Calu3 (cell line): ENCODE measurements at places on chromosomes 6 and 20. TPM values are rescaled to one million over a fixed set of nuclear protein-coding genes. Genes with fewer than 3 reads are reported as not detected.
A peak's percentile ranks its signal among the peaks of the same experiment; 100 is the strongest.

GRCh38 chr6:28767691-28768090 lies 156.1 kb downstream of the TRIM27 start:
- no peak for DNase-seq

Gene CFAP206
- total RNA-seq, result 0.14 and 0.24 TPM in 2 replicates

- DNase-seq, result no peak
These were observed 358.8 kb upstream of the JAG1 start for GRCh38 chr20:11032611-11033010.

GRCh38 chr20:3340443-3340842 lies 67.0 kb downstream of the DNAAF9 start:
- DNase-seq, result no peak

Gene COL21A1
- 0.44 and 1.8 TPM in 2 replicates for total RNA-seq

GRCh38 chr6:119834418-119834817 lies 484.9 kb upstream of the MAN1A1 start:
- no peak for DNase-seq

DNA sequence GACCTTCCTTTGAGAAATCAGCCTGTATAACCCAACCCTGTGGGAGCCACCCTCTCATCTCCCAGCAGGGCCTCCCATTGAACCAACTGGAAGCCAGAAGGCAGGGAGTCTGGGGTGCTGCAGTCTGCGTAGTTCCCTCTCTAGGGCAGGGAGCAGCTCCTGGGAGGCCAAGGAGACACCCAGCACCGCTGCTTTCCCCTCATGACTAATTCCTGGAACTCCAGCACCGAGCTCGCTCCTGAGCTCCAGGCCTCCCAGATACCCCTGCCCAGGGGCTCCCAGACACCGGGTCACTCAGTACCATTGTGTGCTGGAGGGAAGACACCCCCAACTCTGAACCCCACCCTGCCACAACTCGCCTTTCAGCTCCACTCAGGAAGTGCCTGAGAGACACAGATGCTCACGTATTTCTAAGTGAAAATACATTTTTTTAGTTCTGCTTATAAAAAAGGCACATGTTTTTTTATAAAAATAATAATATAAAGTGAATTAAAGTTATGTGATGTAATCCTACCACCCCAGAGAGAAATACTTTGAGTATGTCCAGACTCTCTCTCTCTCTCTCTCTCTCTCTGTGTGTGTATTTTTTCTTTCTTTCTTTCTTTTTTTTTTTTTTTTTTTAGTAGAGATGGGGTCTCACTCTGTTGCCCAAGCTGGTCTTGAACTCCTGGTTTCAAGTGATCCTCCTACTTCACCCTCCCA lies 17.5 kb downstream of the PIM1 start:
- DNase-seq, result no peak

DNA sequence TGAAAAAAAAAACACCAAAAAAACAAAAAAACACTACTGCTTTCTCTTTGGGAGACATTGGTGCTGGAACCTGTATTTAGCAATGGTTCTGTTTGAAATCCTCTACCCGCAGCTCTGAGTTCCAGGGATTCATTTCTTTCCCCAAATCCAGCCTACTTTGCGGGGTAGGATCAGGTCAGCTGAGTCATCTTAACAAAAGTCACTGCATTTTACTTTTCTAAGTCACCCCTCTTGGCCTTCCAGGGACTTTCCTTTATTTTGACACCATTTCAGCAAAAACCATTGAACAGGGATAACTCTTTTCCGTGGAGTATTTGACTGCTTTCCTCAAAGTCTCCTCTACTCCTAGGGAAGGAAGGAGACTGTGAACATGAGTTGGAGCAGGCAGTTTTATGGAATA lies 837.6 kb downstream of the MAFB start:
- DNase-seq, result no peak

GRCh38 chr6:91098006-91098405 lies 511.1 kb upstream of the MAP3K7 start:
- DNase-seq, result no peak

- no peak for DNase-seq
These were observed 56.2 kb upstream of the NHSL1 start for GRCh38 chr6:138555421-138555988.

GRCh38 chr6:104711371-104711770 lies 148.3 kb downstream of the HACE1 start:
- DNase-seq, result no peak

GRCh38 chr6:25314509-25315175 lies 35.5 kb downstream of the CARMIL1 start:
- no peak for DNase-seq

DNA sequence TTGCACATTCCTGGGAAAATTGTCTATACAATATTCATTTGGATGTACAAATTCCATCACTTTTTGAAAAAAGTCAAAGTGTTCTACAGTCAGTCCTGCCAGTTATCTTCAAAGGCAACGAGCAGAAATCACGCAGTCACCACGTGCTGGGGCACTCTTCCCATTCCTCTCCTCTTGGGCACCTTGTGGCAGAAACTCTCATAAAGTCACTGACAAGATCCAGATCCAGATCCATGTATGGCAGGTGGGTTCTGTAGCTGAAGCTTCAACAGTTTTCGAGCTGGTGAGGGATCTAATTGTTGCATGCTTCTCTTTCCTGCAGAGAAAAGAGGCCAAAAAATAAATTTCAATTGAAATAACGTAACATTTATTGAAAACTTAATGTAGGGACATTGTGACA lies 6.7 kb upstream of the NDRG3 start:
- DNase-seq, result no peak

Gene RIPOR3
- 2.8 and 4.0 TPM in 2 replicates for total RNA-seq

DNA sequence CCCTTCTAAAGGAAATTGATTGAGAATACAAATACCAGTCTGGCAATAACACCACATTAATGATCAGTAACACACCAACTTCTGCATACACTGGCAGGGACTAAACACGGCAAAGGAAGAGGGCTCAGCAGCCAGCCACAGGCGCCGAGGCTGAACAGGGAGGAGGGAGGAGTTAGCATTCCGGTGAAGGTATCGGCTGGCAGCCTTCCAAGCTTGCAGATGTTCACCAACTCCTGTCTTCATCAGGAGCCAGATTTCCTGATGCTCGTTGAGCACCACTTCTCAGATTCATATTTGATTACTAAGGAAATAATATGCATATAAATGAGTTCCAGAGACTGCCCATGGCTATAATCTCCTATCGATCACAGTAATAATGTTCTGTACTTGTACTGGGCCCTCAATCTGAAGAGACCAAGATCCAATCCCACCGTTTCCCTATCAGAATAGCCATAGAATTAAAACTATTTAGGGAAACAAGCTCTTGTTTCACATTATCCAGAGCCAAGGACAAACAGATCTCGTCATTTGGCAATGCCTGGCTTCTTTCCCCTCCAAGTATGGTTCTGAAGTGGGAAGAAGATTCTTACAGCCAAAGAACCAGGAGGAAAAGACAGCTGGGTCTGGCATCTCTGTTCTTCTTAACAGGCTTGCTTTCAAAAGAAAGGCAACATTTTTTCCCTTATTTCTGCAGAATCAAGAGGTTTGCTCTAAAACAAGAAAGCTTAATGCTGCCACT lies 42.2 kb downstream of the GFOD1 start:
- DNase-seq, result no peak

Gene PHACTR2
- total RNA-seq, result 19.5 and 20.7 TPM in 2 replicates

Gene MOCS1
- 2.5 TPM in 2 replicates for total RNA-seq

DNA sequence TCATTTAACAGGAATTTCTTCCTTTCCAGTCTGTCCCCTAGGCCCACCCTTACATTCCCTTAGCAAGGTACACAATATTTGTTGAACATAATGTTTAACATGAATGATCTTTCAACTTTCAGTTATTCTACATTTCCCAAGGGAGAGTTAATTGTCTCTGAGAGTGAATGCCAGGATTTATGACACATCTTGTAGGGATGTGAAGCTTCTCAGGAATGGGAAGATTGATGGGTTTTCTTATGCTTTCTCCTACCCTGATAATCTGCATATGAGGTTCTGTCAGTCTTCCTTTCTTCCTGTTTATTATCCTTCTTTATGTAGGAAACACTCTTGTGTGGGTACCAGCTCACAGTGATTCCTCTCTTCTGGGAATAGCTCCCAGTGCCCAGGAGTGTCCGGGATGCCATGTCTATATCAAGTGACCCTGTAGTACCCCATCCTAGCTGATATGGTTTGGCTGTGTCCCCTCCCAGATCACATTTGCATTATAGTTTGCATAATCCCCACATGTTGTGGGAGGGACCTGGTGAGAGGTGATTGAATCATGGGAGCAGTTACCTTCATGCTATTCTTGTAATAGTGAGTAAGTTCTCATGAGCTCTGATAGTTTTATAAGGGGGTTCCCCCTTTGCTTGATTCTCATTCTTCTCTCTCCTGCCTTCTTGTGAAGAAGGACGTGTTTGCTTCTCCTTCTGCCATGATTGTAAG lies 7.1 kb upstream of the FYN start:
- no peak for DNase-seq

Gene SALL4
- total RNA-seq, result 7.6 and 9.5 TPM in 2 replicates

GRCh38 chr6:42448391-42448790 lies 3.3 kb downstream of the TRERF1 start:
- no peak for DNase-seq

Gene SLC2A10
- 24.0 and 24.9 TPM in 2 replicates for total RNA-seq

Gene PREX1
- total RNA-seq, result 0.31 and 1.3 TPM in 2 replicates

DNA sequence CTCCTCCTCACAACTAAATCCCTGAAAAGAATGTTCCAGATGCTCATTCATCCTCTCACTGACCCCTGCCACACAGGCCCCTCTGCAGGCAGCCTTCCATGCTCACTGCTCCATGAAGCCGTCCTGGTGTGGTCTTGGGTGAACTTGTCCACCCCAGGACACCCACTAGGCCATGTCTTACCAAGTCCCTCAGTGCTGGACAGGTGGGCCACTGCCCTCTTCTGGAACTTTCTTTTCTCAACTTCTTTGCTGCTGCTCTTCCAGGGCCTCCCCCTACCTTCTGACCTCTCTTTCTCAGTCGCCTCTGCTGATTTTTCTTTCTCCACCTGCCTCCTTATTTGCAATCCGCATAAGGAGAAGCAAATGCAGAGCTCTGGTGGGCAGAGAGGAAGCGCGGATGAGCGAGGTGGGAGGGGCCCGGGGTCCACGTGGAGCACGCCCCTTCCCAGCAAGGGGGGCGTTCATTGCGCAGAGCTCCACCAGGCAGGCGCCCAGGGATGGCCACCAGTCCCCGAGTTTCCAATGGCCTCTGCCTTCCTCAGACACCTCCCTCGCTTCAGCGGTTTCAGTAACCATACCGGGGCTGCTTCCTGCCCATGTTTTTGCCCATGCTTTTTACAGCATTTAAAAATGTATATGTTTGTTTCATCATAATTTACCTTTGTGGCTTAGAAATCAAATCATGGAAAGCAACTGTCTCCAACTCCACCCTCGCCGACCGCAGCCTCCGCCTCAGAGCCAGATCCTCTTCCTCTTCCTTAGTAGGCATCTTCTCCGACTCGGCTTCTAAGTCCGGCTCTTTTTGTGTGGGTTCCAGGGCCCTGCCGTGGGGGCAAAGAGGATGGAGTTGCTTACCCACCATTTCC lies 129.6 kb downstream of the ZDHHC14 start:
- no peak for DNase-seq

Gene DEFB115
- not detected in 2 replicates for total RNA-seq

DNA sequence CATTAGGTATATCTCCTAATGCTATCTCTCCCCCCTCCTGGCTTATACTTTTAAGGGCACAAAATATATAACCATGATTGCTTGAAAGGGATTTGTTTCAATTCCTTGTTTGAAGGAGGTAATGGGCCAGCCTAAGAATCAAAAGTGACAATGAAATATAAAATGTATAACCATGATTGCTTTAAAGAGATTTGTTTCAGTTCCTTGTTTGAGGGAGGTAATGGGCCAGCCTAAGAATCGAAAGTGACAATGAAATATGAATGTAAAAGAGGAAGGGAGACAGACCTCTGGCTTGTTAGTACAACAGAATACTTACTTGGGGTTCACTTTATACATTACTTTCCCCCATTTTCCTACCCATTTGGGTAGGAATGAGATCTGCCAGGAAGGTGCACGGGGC lies 55.5 kb downstream of the FOXC1 start:
- DNase-seq, result no peak

Gene LCA5
- total RNA-seq, result 13.9 and 18.3 TPM in 2 replicates

Gene LEMD2
- 117 and 126 TPM in 2 replicates for total RNA-seq

GRCh38 chr6:23325065-23325464 lies 755.7 kb downstream of the HDGFL1 start:
- no peak for DNase-seq

- no peak for DNase-seq
These were observed 121.1 kb upstream of the HDGFL1 start for GRCh38 chr6:22448291-22448711.

Gene SLC17A3
- total RNA-seq, result not detected in 2 replicates

Gene SLC13A3
- total RNA-seq, result 0.49 TPM in 1 of 2 replicates, not detected in the other

- no peak for DNase-seq
These were observed 377.3 kb upstream of the JAG1 start for GRCh38 chr20:11051136-11051535.

- no peak for DNase-seq
These were observed 370.3 kb downstream of the RFPL4B start for GRCh38 chr6:112717401-112717800.

GRCh38 chr20:5779071-5779900 lies 29.1 kb downstream of the SHLD1 start:
- no peak for DNase-seq

Gene NRN1
- total RNA-seq, result not detected in 2 replicates

Gene PXMP4
- total RNA-seq, result 18.7 and 20.3 TPM in 2 replicates

Gene SSTR4
- total RNA-seq, result not detected in 2 replicates

DNA sequence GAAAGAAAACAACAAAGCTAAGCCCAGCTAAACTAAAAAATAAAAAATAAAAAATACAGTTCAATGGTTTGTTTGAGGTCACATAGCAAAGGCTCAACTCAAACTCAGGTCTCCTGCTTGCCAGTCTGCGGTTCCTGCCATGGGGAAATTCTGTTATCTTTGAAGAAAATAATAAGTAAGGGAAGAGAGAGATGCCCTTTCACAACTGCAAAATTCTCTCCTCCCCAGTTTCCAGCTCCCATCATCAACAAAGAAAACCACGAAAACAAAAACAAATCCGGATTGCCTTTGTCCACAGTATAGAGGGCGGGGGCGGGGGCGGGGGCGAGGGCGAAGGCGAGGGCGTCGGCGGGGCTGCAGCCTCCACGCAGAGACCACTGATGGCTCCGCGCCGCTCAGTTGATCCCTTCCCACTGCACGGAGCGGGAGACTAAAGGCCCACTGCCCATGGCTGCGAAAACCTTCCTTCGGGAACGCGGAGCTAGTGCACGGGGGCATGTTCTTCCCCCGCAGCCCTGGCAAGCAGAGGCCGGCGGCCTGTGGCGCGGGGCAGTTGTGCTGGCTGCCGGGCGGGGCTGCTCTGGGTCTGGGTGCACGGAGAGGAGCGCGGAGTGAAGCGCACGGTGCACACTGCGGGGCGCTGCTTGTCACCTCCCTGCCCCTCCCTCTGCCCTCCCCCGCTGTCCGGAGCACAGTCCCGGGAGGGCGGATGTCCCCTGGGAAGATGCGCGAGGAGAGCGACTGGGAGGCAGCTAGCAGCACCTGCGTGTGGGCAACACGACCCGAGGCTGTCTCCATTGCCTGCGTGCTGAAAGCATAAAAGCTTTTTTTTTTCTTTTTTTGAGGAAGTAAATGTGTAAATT lies 54.1 kb upstream of the TPD52L1 start:
- peak; percentile 56 for DNase-seq

Gene ULBP3
- total RNA-seq, result 8.4 and 9.8 TPM in 2 replicates

Gene TAF8
- 32.6 and 34.0 TPM in 2 replicates for total RNA-seq

GRCh38 chr6:146938266-146938665 lies 266.0 kb upstream of the STXBP5 start:
- DNase-seq, result no peak
